GM18507 (cell line): ENCODE measurements at places on chromosomes 1 and 21.

DNA sequence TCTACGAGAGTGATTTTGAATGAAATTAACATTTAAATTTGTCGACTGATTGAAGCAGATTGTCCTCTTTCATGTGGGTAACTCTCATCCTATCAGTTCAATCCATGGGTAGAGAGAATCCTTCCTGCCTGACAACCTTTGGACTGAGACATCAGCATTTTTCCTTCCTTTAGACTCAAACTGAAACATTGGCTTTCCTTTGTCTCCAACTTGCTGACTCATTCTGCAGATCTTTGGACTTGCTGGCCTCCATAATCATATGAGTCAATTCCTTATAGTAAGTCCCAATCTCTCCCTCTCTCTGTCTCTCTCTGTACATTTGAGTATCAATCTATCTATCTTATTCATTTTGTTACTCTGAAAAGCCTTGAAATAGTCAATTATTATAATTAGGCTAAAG lies 416.7 kb downstream of the LRRIQ3 start:
- no peak for DNase-seq

DNA sequence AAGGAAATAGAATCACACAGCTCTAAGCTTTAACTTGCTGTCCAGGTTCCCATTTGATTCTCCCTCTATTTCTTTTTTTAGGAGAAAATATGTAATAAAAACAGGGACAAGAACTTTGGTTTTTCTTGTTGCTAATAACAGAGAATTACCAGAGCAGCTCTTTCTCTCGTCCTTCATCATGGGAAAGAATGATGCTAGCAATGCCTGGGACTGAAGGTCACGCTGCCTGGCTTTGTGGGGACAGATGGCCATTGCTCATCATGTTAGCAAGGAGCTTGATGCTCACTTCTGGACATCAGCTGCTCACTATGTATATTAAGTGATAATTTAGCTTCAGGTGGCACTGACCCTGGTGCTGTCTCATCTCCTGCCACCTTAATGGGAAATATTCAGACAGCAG lies 77.3 kb upstream of the AKT3 start:
- no peak for DNase-seq

GRCh38 chr1:175555266-175555665 lies 188.1 kb downstream of the TNR start:
- no peak for DNase-seq

GRCh38 chr1:229736376-229736775 lies 110.3 kb downstream of the URB2 start:
- DNase-seq = no peak

GRCh38 chr1:156591181-156591431 lies 470 bp upstream of the NAXE start:
- no peak for DNase-seq

DNA sequence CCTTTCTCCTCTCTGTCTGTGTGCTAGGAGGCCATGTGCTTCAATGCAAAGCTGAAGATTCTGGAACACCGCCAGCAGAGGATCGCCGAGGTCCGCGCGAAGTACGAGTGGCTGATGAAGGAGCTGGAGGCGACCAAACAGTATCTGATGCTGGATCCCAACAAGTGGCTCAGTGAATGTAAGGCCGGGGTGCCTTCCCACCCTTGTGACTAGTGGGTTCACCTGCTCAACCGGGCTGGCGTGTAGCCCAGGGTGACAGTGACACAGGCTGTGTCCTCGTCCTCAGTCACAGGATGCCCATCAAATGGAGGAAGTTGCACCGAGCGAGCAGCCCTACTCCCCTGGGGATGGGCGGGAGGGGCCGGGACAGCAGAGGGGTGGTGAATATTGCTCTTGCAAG lies 544.1 kb downstream of the KIF26B start:
- DNase-seq = no peak

DNA sequence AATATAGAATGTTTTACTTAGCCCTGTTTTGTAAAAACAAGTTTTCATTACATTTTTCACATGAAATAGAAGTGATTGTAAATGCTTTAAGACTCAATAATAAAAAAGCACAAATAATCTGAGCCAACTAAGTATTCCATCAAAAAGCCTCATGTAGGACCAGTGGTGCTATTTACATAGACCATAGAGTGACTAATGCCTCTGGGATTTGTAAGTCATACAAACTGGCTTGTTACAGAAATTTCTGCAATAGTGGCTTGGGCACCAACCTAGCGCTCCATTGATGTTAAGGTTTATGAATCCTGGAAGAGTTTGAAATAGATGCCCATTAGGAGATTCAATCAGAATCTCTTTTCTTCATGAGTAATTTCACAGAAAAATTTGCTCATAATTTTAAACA lies 31.9 kb downstream of the ZMYM1 start:
- no peak for DNase-seq

GRCh38 chr1:179867493-179868330 lies 9.9 kb downstream of the TOR1AIP2 start:
- no peak for DNase-seq

- DNase-seq = no peak
These were observed 430.6 kb downstream of the KIF26B start for GRCh38 chr1:245585252-245585959.

- DNase-seq = no peak
These were observed 106.1 kb downstream of the RWDD3 start for GRCh38 chr1:95340061-95340460.

- DNase-seq = no peak
These were observed 21.4 kb downstream of the AIM2 start for GRCh38 chr1:159055181-159055641.

GRCh38 chr1:116711263-116711840 lies 42.9 kb upstream of the CD2 start:
- DNase-seq = no peak

DNA sequence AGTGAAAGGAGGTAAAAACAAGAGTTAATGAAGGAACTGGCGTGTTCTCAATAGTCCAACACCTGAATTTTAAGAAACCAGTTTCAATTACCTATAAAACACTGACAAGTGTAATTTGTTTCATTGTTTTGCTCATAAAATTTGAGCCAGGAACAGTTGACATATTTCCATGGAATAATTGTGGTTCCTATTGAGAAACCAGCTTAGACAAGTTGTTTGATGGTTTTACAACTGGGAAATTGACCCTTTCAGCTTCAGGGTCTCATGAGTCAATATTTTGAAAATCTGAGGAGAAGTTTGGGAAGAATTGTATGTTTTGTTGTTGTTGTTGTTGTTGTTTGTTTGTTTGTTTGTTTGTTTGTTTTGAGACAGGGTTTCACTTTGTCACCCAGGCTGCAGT lies 69.1 kb upstream of the GADD45A start:
- DNase-seq = no peak

- no peak for DNase-seq
These were observed 36.3 kb upstream of the COL6A1 start for GRCh38 chr21:45945066-45945867.

DNA sequence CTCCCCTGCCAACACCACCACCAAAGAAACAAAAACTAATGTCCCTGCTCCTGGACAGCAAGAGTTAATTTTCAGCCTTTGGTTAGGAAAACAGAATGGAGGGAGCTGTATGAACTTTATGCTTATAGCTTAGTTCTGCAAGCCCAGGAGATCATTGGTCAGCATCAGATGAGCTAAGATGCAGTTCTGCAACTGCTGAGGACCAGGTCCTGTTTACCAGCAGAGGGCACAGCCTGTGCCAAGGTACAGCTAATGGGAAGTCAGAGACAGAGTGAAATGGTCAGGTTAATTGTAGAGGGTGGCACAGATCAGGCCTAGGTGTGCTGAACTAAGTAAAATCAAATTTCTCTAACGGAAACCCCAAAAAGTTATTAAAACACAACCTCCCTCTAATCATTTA lies 161.3 kb downstream of the ROR1 start:
- no peak for DNase-seq

DNA sequence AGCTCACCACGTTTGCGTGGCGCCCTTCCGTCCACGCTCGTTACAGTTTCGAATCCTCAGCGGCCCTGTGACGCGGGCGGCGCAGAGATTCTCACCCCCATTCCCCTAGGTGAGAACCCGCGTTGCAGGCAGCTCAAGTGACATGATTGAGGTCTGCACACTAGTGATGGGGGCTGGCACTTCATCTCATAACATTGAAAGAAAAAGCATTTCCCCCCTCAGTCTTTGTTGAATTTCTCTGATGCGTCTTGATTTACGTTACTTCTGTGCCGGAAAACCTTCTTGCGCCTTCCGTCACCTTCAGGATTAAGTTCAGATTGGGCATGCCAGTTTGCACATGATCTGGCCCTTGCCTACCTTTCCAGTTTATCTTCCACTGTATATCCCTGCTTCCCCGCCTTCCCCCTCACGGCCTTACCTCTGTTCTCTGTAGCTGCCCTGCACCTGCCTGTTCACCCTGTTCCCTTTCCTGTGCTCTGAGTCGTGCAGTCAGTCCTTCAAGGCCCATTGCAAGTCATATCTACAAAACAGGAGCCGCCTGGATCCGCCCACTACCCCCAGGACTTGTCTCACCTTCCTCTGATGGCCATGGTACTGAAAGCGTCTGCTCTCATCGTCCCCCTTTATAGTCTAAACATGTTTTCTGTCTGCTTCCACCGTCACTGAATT lies 1.1 kb downstream of the CTPS1 start:
- DNase-seq = peak; percentile 15

- DNase-seq = no peak
These were observed 111.5 kb downstream of the ETS2 start for GRCh38 chr21:38917043-38917774.

GRCh38 chr1:59678493-59679228 lies 136.1 kb upstream of the HOOK1 start:
- DNase-seq = no peak

DNA sequence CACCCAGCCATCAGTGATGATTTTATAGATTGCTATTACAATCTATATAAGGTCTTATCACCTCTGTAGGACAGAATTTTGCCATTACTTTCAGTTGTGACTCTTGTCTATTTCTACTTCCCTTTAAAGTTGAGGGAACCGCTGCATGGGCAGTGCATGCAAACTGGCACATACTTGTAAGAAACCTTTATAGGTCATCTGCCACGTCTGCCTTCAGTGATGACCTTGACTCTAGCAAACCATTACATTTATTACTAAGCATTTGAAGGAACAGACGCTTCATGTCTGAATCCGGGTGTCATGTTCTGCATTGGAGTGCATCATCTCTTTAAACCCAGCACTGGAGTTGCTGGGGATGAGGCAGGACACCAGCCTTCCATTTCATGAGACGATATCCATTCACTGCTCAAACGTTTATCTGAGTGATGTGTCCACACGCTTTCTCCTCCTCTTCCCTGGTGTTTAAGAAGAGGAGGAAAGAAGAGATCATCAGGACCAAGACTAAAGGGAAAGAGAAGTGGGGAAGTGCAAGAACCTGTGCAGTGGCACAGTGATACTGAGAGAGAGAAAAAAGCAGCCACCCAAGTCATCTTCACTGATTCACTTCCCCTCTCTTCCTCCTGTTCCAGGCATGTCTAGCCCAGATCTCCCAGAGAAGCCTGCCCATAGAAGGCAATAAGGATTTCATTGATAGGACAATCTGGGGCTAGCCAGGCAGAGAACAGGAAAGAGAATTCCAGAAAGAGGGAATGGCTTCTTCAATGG lies 14.1 kb downstream of the CCSAP start:
- DNase-seq = no peak

GRCh38 chr1:78688697-78689096 lies 39.1 kb downstream of the IFI44 start:
- no peak for DNase-seq

- no peak for DNase-seq
These were observed 1.7 kb downstream of the TSPEAR start for GRCh38 chr21:44709426-44710293.

- DNase-seq = no peak
These were observed 534.8 kb upstream of the NCAM2 start for GRCh38 chr21:20463362-20463761.

- no peak for DNase-seq
These were observed 2.8 kb downstream of the RGS16 start for GRCh38 chr1:182601416-182601786.

GRCh38 chr1:15236321-15236721 lies 10.7 kb upstream of the FHAD1 start:
- DNase-seq = no peak

DNA sequence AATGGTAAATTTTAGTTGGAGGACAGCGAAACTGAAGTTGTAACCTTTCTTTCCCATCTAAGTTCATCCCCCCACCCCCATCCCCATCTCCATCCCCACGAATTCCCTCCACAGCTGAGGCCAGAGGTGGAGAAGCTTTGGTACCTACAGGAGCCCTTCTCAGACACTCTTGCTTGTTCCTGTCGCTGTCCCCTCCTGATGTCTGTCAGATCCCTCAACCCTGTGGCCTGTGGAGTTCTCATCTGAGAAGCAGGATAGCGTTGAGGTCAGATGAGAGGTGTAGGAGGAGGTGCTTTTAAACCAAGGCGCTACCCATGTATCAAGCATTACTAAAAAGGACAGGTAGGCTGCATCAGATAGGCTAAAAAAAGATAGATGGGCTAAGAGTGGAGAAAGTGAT lies 769 bp downstream of the NTPCR start:
- DNase-seq = no peak

DNA sequence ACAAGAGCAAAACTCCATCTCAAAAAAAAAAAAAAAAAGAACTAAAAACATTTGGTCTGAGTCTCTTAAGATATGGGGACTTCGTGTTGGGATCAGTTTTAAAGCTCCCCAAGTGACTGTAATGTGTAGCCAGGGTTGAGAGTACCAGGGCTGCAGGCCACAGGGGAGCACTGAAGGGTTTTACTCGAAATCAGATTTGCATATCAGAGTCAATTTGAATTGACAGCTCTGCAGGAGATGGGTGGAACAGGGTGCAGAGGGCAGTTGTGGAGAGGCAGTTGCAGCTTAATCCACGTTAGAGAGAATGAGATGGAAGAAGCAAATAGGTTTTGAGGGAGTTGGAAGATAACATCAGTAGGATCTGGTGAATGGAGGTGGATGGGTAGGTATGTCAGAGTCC lies 20.6 kb upstream of the ELOA start:
- no peak for DNase-seq

DNA sequence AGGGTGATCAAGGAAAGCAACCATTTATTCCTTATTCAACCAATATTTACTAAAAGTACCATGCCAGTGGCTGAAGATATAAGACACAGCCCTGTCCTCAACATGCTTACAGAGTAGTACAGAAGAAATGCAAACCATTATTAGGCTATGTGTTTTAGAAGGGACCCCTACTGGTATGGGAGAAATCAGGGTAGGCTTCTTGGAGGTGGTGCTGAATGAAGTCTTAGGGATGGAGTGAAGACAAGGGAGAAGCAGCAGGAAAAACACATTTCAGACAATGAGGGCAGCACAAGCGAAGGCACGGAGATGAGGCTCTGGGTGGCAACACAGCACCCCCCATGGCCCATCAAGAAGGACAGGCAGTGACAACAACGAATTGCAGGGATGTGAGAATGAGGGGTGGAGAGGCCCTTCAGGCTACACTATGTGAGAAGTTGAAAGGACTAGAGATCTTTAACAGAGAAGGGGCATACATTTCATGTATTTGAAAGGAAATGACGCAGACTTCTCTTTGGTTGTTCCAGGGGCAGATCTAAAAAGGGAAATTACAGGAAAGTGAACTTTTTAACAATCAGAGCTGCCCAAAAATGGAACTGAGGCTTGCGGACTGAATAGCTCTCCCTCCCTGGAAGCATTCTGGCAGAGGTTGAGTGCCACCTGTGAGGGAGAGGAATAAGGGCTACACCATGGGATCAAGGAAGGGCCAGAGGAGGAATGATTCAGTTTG lies 16.8 kb upstream of the CD58 start:
- DNase-seq = no peak

GRCh38 chr1:244173769-244174168 lies 122.7 kb downstream of the ZBTB18 start:
- DNase-seq = no peak

GRCh38 chr21:31543191-31543590 lies 116.3 kb upstream of the SOD1 start:
- no peak for DNase-seq
